Stimulated activated CD8-positive, alpha-beta memory T cell treated with anti-CD3 and anti-CD28 coated beads, Interleukin-4, amount 100 ng/mL, for 48 hours (primary cell): ENCODE measurements at places on chromosomes 16 and 17.
A peak's percentile ranks its signal among the peaks of the same experiment; 100 is the strongest.

GRCh38 chr16:74298104-74298503 lies 1.5 kb downstream of the PSMD7 start:
- no peak for DNase-seq

DNA sequence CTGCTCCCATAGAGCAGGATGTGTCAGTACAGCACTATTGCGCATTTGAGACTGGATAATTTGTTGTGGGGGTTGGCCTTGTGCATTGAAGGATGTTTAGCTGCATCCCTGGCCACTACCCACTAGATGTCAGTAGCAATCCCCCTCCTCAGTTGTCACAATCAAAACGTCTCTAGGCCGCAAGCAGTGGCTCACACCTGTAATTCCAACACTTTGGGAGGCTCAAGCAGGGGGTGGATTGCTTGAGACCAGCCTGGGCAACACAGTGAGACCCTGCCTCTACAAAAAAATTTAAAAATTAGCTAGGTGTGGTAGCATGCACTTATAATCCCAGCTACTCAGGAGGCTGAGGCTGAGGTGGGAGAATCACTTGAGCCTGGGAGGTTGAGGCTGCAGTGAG lies 48.4 kb downstream of the CENPV start:
- no peak for DNase-seq

- DNase-seq, result no peak
Observed at GRCh38 chr16:20302389-20302788, 24.9 kb downstream of the GP2 start.

DNA sequence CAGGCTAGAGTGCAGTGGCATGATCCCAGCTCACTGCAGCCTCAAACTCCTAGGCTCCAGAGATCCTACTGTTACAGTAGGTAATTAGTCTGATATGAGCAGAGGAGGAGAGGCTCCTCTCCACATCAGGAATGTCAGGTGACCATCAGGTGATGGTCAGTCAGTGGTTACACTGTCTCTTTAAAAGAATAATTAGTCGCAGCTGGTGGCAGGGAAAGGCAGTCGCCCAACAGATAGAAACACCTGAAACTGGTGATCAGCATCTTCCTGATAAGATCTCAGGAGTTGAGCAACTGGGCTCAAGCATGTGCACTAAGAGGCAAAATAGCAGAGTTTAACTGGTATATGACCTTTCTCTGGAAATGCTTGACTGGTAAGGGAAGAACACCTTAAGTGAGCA lies 21.5 kb upstream of the ABCA5 start:
- no peak for DNase-seq

GRCh38 chr16:57966204-57966771 lies 4.6 kb downstream of the CNGB1 start:
- DNase-seq, result no peak

- peak; percentile 58 for DNase-seq
Observed at GRCh38 chr16:87463722-87464690, 28.8 kb downstream of the ZCCHC14 start.

- peak; percentile 66 for DNase-seq
Observed at GRCh38 chr16:31177136-31177535, 2.8 kb upstream of the FUS start.

DNA sequence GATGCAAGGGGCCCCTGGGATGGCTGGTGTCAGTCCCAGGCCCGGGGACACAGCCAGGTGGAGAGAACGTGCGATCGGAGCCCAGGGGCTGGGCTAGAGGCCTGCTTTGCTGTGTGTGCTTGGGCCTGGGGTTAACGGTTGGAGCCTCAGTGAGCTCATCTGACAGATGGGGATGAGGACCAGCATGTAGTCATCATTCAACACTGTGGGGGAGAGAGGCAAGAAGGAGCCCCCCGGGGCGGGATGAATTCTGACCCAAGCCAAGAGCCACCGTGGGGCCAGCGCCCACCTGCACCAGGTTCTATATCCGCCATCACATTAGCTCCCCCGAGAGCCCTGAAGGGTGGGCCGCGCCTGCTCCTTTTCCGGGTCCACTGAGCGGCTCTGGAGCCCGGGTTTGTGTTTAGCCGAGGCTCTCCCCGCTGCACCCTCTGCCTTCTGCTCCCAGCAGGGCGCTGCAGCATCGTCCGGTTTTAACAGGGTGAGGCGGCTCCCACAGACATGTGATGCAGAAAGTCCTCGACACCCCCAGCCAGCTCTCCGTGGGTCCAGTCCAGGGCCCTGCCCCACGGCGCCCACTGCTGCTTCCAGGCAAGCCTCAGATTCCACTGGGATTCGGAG lies 365.7 kb downstream of the SEC14L1 start:
- DNase-seq, result no peak

DNA sequence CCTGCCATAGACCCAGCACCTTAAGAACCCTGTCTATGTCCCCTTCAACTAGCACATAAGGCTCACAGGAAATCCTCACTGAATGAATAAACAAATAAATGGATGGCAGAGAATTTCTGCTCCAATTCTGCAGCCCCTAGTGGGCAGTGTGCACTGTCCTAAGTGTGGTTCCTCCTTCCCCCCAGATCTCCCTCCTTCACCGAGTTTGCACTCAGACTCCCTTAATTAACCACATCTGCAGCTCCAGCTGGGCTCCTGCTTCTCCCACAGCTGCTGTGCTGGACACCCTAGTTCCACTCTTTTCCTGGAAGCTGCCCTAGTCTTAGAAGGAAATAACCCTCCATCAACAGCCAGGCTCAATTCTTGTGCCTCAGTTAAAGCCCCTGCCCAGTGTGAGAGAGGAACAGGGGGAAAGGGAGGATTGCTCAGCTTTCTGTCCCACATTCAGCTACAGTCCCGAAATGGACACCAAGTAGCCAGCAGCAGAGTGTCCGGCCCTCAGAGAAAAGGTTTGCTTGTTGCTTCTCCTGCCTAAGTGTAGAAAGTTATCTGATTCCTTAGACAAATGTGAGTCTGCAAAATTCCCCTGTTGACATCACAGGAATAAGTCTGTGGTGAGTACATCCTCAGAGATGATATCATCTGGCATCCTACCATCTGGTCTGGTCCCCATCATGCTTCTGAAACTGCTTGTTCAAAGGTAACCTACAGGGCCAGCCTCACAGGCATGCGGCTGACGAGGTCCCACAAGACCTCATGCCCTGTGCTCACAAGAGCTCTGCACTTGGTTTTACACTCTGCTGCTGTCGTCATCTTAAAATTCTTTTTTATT lies 12.3 kb downstream of the LRRC3C start:
- DNase-seq, result peak; percentile 62

DNA sequence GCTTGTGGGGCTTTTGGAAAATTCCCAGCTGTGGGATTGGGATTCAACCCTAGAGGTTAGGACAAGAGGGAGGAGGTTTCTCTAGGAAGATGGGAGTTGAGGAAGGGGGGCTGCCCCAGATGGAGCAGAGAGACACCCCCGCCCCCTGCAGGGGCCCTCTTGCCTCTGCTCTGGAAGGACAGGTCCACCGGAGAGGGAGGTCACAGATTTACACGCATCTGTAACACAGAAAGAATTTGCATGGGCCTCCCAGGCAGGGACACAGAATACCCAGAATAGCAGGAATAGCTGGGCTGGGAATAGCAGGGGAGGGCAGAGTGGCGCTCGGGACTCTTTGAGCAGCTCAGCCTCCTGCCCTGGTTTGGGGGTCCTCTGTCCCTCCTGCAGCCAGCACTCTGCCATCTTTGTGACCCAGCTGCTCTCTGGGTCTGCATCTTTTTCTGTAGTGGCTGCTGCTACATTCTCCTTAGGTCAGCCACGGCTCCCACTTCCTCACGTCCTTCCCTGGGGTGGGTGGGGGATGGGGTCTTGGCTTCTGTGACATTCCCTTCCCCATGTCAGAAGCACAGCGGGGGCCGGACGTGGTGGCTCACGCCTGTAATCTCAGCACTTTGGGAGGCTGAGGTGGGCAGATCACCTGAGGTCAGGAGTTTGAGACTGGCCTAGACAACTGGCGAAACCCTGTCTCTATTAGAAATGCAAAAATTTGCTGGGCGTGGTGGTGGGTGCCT lies 33.9 kb upstream of the PLLP start:
- no peak for DNase-seq

- DNase-seq, result no peak
Observed at GRCh38 chr16:83989300-83989699, 21.3 kb downstream of the NECAB2 start.
